Stimulated activated CD8-positive, alpha-beta memory T cell treated with anti-CD3 and anti-CD28 coated beads, Interleukin-2, amount 100 ng/mL, for 1 hour (primary cell): ENCODE measurements at places on chromosomes 1 and 21.

GRCh38 chr1:169348383-169349036 lies 19.1 kb downstream of the NME7 start:
- DNase-seq, result no peak

DNA sequence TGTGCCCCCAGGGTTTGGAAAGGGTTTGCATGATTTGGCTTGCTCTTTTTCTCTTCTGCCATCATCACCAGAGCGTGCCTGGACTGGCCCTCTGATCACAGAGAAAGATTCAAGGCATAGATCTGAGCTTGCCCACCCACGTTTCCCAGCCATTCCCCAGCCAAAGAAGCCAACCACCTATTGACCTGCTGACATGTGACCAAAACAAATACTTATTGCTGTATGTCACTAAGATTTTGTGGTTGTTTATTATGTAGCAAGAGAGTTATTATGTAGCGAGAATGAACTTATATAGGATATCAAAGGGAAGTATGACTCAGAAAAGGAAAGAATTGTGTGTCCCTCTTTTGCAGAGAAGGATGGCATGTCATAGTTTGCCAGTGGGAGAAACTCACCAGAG lies 59.9 kb downstream of the UBE2U start:
- DNase-seq, result no peak

DNA sequence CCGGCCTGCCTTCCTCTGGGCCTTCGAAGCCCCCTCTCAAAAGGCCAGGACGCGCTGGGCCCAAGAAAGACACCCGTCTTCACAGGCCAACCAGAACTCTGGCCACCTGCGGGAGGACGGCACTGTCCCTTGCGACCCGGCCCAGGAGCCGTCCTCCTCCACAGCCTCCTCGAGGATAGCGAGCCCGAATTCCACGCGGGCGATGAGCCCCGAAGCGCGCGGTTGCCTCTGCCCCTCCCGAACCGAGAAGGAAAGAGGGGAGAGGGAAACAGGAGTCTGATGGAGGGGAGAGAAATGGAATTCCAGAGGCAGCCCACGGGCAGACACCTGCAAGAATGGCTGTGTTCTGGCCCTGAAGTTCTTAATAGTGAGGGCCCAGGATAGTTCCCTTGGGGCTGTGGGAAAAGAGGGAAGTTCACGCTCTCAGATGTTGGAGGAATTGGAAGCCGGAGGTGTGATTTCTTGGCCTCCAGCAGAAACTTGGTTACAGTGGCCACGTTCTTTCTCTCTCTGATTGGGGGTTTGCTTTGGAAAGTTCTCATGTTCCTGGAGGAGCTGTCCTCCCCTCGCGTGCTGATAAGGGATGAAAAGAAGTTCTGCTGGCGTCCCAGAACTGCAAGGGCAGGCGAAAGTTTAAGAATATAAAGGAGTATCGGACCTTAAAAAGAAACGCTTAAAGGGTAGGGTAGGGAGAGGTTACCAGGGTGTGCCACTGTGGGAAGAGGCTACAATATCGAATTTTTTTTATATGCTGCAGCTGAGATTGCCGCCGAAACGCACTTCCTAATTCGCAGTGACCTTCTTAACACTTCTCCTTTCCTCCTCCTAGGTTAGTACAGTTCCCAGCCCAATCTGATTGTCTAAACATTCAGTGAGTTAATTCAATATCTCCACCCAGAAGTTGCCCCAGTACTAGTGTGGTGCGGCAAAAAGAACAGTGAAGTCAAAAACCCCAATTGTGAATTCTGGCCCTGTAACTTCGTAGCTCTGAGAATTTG lies 5.8 kb upstream of the SLC44A5 start:
- no peak for DNase-seq

- DNase-seq, result no peak
Measured at GRCh38 chr1:54152696-54153095, at the start of gene CDCP2. Gene CDCP2, minus strand, starts transcription at chr1:54153000. Its CDS starts 78 bp downstream, at chr1:54152922.

DNA sequence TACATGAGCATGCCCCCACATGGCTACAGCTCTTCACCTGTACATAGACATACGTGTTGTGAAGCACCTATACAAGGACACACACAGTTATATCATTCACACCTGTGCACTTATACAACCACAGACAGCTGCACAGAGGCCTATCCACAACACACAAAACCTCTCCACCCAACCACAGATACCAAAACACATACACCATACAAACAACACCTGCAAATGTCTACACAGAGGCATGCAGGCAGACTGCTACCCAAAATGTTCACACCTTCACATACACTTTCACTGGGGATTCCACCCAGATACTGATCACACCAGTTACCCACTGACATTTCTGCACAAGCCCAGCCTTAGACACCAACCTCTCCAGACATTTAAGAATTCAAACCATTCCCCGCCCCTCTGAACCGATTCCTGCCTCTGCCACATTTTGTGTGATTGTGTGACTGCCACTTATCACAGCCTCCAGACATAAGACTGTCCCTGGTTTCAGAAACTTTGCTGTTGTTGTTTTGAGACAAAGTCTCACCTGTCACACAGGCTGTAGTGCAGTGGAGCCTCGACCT lies 2.0 kb downstream of the C1orf232 start:
- DNase-seq, result no peak

DNA sequence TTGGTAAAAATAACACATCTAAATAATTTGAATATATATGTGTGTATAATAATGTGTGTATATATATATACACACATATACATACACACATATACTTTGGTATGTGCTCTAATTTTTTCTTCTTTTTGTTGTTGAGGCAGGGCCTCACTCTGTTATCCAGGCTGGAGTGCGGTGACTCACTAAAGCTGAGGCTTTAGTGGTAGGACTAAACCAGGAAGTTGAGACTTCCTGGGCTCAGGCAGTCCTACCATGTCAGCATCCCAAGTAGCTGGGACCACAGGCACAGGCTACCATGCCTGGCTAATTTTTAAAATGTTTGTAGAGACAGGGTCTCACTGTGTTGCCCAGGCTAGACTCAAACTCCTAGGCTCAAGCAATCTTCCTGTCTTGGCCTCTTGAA lies 46.7 kb upstream of the CXADR start:
- DNase-seq, result no peak

- no peak for DNase-seq
Measured at GRCh38 chr1:233668725-233669294, 54.9 kb downstream of the KCNK1 start.

GRCh38 chr1:159339536-159339935 lies 37.4 kb downstream of the FCER1A start:
- DNase-seq, result no peak

- DNase-seq, result no peak
Measured at GRCh38 chr1:152029144-152029928, 7.5 kb downstream of the S100A11 start.

- no peak for DNase-seq
Measured at GRCh38 chr1:205060746-205061145, 17.7 kb downstream of the CNTN2 start.
